ENCODE measurements at places on chromosomes 2 and 18.

GRCh38 chr2:106120432-106120831, 73.7 kb downstream of the UXS1 start:
- DNase-seq = no peak

- no peak for DNase-seq
Observed at GRCh38 chr2:150630587-150631235, 143.2 kb upstream of the RND3 start.

- no peak for DNase-seq
Observed at GRCh38 chr2:199119796-199120195, 337.9 kb downstream of the SATB2 start.

- DNase-seq = no peak
Observed at GRCh38 chr2:64140665-64141200, 3.5 kb downstream of the PELI1 start.

DNA sequence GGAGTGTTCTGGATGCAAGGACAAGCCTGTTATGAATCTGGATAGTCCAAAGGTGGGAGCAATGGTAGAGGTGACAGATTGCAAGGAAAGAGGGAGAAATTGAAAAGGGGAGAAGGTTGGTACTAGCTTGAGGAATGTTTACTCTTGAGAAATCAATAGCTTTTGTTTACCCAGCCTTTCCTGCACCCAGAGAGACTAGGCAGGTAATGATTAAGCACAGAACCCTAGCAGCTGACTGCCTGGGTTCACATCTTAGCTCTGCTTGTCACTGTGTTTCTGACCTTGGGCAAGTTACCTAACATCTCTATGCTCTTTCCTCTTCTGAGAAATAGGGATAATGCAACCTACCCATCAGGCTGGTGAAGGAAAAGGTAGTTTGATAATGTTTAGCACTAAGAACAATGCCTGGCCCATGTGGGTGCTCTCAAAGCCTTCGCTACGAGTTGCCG, 178.6 kb downstream of the MGAT5 start:
- no peak for DNase-seq

- DNase-seq = no peak
Observed at GRCh38 chr2:6052649-6053048, 360.5 kb downstream of the SOX11 start.

- DNase-seq = no peak
Observed at GRCh38 chr18:50114448-50114847, 80.5 kb downstream of the MYO5B start.

- DNase-seq = no peak
Observed at GRCh38 chr2:234953116-234954031, 1.6 kb downstream of the SH3BP4 start.

DNA sequence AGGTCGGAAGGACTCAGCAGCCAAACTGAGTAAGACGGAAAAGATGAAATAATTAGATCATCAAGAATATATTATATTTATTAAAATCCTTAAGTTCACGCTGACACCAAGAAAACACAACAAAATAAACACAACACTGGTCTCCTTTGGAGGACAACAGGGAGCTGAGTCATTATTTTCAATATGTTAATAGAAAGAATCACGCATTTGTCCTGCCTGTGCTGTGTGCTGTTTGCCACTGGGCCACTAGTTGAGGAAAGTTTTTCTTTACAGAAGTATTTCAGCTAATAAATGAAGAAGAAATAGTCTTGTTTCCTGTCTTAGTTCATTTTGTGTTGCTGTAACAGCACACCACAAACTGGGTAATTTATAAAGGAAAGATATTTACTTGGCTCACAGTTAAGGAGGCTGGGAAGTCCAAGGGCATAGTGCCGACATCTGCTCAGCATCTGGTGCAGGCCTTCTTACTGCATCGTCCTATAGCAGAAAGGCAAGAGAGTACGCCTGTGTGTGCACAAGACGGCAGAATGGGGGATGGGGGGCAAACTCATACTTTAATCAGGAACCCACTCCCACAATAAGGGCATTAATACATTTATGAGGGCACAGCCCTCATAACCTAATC, 88.0 kb downstream of the TCF7L1 start:
- no peak for DNase-seq

DNA sequence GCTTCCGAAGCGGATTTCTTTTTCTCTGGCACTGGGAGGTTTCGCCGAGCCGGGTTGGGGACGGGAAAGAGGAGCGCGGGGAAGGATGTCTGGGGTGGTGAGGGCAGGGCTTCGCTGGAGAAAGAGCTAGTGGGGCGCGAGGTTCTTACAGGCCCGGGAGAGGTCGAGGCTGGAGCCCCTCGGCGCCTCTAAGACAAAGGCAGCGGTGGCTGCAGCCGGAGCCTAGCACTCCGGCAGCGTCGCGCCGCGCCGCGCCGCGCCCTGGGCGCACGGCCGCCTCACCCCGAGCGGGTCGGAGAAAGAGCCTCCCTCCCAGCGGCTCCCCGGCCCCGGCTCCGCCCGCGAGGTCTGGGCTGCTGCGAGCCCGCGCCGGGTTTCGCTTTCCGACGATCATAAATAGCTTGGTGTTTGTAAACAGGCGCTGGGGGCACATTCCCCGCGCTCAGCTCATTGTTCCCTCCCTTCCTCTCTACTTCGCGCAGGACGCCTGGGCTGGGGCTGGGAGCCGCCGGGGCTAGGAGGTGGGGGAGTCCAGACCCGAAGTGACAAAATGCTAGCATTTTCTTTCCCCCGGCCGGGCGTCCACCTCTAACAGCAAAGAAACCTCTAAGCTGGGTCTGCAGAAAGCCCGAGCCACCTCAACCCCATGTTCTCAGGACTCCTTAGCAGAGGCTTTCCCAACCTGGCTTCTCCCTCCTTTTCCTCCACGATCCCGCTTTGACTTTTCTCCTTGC, 813 bp upstream of the MEIS1 start:
- DNase-seq = no peak

GRCh38 chr2:19752500-19752899, 149.3 kb downstream of the TTC32 start:
- DNase-seq = no peak

GRCh38 chr18:73690222-73690621, 457.4 kb downstream of the FBXO15 start:
- DNase-seq = no peak

DNA sequence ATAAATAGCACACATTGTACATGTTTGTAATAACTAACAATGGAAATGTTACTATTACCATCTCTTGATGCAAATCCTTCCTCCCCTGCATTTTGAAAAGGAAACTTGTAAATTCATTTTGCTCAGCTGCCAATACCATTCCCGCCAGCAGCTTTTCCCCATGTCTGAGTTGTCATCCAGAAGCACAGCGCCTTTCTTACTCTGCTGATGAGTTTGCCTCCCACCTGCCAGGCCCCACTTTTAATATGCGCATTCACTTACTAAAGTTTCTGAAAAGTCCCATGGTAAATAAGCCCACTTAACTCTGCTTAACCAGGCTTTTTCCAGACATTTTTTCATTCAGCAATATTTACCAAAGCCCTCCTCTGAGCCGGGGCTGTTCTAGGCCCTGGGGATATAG, 3.9 kb downstream of the CHST10 start:
- no peak for DNase-seq

DNA sequence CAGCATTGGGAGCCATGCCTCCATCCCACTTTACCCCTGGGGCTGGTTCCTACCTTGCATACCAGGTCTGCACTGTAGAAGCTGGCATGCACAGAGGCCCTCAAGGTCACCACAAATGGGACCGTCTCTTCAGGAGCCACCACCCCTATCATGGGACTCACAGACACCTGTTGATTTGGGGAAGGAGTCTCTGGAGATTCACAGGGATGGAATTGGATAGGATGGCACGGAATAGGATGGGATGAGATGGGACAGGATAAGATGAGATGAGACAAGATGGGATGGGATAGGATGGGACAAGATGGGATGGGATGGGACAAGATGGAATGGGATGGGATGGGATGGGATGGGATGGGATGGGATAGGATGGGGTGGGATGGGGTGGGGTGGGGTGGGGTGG, 16.1 kb upstream of the CRYBA2 start:
- no peak for DNase-seq

GRCh38 chr18:78192054-78192453, 787.6 kb upstream of the SALL3 start:
- DNase-seq = no peak

- DNase-seq = no peak
Observed at GRCh38 chr2:239274391-239275043, 126.3 kb downstream of the HDAC4 start.

- no peak for DNase-seq
Observed at GRCh38 chr2:181894381-181894780, 2.9 kb downstream of the ITPRID2 start.

DNA sequence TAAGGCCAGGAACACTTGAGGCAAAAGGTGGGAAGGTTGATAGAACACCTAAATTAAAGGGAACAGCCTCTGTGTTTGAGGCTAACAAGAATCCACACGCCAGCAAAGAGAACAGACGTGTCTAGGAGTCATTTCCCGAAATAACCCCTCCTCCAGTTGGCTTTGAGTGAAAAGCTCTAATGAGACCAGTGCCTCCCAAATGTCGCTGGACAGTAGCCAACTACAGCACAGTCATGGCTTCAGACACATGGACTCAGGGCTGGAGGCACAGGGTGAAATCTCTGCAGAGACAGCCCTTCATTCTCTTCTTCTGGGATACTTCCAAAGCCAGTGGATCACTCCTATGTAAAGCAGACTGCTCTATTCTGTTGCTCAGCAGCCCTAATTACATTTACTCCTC, 49.6 kb downstream of the SOWAHC start:
- DNase-seq = no peak

GRCh38 chr18:36602071-36602470, 226.7 kb downstream of the TPGS2 start:
- no peak for DNase-seq

GRCh38 chr2:159077869-159078268, 109.4 kb downstream of the TANC1 start:
- no peak for DNase-seq

GRCh38 chr2:79373358-79374130, 139.3 kb upstream of the CTNNA2 start:
- no peak for DNase-seq

DNA sequence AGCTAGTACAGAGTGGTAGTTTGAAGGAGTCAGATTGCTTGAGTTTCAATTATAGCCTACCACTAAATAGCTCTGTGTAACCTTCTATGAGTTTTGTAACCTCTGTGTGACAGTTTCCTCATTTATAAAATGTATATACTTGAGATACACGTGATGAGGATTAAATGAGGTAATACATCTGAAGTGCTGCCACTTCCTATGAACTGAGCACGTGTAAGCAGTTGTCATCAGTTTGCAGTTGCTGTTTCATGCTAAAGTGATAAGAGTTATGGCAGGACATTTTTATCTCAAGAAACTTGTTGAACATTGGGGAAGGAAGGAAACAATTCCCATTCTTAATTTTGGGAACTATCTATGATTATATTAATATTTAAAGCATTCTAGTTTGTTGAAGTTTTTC, 38.5 kb downstream of the CARF start:
- DNase-seq = no peak

DNA sequence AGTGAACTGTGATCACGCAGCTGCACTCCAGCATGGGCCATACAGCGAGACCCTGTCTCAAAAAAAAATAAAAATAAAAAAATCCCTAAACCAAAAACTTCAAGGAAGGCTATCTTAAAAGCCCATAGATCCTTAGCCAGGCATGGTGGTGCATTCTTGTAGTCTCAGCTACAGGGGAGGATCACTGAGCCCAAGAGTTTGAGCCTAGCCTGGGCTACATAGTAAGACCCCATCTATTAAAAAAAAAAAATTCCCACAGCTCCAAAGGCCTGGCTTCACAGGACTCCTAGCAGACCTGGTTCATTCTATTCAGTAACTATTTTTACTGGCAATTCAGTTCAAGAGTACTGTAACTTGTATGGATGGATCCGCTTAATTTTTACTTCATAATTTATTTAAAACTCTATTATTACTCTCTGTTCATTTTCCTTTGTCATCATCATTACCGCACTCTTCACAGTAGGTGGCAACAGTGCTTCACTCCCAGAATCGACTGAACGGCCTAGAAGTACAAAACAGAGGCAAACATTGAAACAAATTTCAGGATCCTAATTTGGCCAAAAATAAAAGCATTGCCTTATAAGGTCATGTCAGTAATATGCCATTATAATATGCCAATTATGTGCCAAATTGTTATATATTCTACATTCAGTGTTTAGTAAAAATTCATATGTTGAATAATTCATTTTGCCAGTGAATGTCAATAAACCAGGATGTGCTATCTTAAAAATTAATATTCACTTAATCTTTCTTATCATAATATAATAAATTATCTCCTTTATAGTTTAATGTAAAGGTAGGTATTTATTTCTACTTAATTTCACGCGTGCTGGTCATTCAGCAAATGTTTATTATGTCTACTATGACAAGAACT, 14.3 kb upstream of the STAM2 start:
- DNase-seq = no peak

DNA sequence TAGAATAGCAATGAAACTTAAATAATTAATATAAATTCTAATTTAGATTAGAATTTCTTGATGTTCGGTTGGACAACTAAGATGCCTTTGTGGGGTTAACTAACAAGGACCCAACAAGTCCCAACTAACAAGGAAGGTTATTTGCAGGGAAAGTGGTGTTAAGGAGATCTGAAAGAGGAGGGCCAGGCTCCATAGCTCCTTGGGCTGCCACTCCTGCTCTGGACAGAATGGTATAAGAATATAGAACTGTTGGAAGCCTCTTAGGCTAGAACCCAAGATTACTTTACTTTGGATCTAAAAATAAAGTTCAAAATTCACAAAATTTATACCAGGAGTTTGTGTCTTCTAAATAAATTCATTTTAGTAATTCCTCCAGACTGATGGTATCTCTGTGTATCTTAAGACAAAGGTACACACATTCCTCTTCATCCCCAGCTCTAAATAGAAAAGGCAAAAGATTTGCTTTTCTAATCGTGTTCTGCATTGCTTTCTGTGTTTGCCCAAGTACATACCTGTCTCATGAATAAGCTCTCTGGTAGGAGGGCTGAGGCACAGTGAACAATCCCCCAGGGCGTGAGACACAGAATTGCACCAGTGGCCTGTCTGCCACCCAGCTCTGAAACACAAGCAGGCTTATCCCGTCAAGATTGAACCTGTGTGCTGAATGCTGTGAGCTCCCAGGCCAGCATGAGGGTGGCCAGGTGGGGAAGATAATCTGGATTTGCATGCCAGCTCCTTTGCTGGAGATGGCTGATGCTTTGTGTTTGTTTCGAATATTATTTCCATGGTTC, 176.0 kb downstream of the ACKR3 start:
- no peak for DNase-seq

GRCh38 chr18:45780568-45780967, 44.9 kb upstream of the SIGLEC15 start:
- DNase-seq = no peak
